ENCODE measurements at places on chromosomes 5 and 9. TPM values are rescaled to one million over a fixed set of nuclear protein-coding genes. Genes with fewer than 3 reads are reported as not detected.

SLC6A3 gene
- not detected for total RNA-seq

GMCL2 gene
- not detected for total RNA-seq

TAS2R1 gene
- total RNA-seq, result not detected

EIF4EBP3 gene
- total RNA-seq, result not detected

CCL27 gene
- total RNA-seq, result not detected

CCL21 gene
- not detected for total RNA-seq

NMUR2 gene
- total RNA-seq, result not detected

DBH gene
- not detected for total RNA-seq

TNFSF15 gene
- total RNA-seq, result 0.49 TPM

ADAMTS12 gene
- total RNA-seq, result 31.7 TPM

PCDHB7 gene
- total RNA-seq, result 0.39 TPM

ABO gene
- not detected for total RNA-seq

HTR1A gene
- not detected for total RNA-seq

ANKRD31 gene
- total RNA-seq, result not detected
